Stimulated activated CD4-positive, alpha-beta T cell treated with anti-CD3 and anti-CD28 coated beads, Interleukin-1b, Interleukin-23, amount 100 ng/mL, for 4 hours (primary cell): ENCODE measurements at places on chromosomes 6 and 20.

DNA sequence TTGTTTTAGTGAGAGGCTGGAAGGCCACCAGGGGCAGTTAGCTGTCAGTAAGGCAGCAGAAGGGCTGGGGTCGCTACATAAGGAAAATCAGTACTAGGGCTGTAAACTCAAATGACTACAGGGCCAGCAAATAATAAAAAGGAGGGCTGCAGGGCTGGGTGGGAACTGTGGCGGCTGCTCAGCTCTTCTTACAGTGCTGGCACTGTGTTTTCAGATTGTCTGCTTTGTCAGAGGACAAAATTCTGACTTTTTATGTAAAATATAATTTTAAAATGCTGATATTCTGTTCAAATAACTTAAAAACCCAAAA is 23.2 kb downstream of the HLA-A start:
- DNase-seq: no peak

- no peak for DNase-seq
Observed at GRCh38 chr6:15536198-15536955, 126.5 kb downstream of the DTNBP1 start.

DNA sequence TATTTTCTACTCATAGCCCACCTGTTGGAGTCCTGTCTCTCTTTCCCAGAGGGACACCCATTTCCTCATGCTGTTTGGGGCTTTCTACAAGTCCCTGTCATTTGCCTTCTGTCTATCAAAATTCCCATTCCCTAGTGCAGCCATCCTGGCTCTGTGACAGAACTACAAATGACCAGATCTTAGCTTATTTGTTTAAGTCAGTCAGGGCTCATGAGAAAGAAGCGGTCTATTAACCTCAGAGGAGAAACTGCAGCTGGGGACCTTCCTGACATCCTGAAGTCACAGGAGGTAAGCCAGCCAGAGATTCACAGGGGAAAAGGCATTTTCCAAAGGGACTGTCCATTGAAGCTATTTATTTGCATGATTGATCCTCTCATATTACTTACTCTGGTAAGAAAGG is 1.7 kb upstream of the COL9A1 start:
- no peak for DNase-seq

GRCh38 chr6:41122373-41122772 is 31.8 kb downstream of the TREML1 start:
- no peak for DNase-seq
